GF-D8 (cell line): ENCODE measurements at places on chromosomes 11 and 22.

DNA sequence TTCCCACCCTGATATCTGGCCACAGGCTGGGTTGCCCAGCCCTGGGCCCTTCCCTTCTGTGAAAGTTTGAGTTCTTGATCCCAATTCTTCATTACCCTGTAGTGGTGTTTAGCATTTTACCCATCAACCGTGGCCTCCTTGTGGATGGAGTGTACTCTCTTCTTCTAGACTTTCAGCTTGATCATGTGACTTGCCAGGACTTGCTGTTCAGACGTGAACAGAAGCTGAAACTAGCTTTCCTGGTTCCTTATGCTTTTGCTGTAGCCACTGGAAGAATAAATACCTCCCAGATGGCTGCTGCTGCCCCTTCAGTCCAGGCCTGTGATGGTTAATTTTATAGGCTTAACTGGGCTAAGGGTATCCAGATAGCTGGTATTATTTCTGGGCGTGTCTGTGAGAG lies 32.7 kb upstream of the DAGLA start:
- no peak for DNase-seq

- DNase-seq: peak; percentile 94
Observed at GRCh38 chr11:112129656-112130055, 34.2 kb downstream of the IL18 start.

DNA sequence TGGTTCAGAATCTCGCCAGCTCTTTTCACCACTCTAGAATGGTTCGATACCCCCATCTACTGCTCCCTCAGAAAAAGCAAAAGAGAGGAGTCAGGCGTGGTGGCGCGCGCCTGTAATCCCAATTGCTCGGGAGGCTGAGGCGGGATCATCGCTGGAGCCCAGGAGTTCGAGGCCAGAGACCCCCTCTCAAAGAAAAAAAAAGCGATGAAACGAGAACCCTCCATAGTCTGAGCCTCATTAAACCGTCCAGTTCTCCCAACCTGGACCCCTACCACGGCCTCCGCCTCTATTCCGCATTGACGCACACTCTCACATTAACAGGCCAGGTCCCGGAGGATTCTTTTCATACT lies 439 bp downstream of the SPA17 start:
- no peak for DNase-seq

- no peak for DNase-seq
Observed at GRCh38 chr11:59186130-59186594, 14.2 kb downstream of the DTX4 start.

- no peak for DNase-seq
Observed at GRCh38 chr11:70863993-70864392, 388.4 kb downstream of the SHANK2 start.

GRCh38 chr22:22955866-22956535 lies 68.4 kb downstream of the IGLL5 start:
- DNase-seq: peak; percentile 11

DNA sequence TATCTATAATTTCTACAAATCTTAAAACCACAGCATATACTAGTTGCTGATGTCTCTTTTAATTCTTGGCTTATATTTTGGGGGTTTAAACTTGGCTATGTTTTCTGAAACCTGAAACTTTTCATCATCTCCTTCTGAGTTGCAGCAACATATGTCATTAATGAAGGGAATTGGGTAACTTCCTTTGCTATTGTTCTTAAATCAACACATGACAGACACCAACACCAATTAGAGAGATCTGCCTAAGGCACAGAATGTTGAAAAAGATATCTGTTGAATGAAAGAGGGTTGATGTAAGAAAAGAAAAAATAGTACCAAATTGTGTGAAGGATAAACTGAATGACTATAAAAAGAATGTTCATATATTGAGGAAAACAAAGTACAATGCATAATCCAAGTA lies 10.3 kb upstream of the GAS2 start:
- no peak for DNase-seq

DNA sequence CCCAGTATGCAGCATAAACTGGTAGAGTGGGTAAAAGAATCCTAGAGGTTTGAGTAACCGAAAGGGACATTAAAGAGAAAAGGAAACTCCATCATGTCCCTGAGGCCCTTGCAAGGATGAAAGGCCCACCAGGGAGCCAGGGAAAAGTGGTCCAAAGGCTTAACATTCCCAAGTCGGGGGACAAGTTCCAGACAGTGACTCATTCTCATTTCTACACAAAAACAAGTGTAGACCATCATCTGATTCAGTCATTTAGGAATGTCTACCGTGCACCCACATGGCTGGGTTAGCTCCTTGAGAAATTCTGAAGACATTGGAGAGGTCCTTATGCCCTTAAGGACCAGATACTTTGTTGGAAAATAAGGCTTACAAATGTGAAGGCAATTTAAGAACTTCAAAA lies 4.8 kb upstream of the NOX4 start:
- DNase-seq: no peak

DNA sequence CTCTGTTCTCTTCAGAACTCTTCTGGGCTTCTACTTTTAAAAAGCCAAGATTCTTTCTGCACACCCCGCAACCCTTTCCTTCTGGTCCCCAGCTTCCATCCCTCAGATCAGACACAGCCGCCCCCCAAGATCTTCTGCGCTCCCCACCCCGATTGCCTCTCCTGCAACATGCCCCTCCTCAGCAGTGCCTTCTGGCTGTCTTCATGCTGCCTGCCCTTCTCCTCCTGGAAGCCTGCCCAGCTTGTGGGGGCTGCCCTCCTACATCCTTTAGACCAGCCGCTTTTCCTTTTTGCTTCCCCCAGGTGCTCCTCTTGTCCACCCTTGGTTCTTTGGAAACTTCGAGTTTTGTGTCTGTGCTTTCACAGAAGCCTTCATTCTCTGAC lies 144.2 kb downstream of the FEZ1 start:
- DNase-seq: no peak

- DNase-seq: no peak
Observed at GRCh38 chr11:107592231-107592590, 1.3 kb downstream of the ELMOD1 start.

GRCh38 chr11:28860893-28861292 lies 752.7 kb downstream of the METTL15 start:
- no peak for DNase-seq

GRCh38 chr11:5224538-5225479 lies 2.1 kb downstream of the HBB start:
- no peak for DNase-seq

GRCh38 chr11:64686466-64687170 lies 36.4 kb downstream of the NRXN2 start:
- no peak for DNase-seq

- DNase-seq: no peak
Observed at GRCh38 chr11:46391578-46392420, at the start of gene CHRM4. CHRM4 (minus strand) TSS chr11:46391776; CDS start chr11:46386557, 5,219 bp downstream.

GRCh38 chr22:38142606-38143005 lies 32.1 kb upstream of the BAIAP2L2 start:
- no peak for DNase-seq

GRCh38 chr11:48125866-48126265 lies 90.7 kb upstream of the OR4B1 start:
- no peak for DNase-seq

- DNase-seq: no peak
Observed at GRCh38 chr11:27040302-27041115, at the start of gene BBOX1. BBOX1 (plus strand) TSS chr11:27040815; CDS start chr11:27055431, 14,616 bp downstream.

DNA sequence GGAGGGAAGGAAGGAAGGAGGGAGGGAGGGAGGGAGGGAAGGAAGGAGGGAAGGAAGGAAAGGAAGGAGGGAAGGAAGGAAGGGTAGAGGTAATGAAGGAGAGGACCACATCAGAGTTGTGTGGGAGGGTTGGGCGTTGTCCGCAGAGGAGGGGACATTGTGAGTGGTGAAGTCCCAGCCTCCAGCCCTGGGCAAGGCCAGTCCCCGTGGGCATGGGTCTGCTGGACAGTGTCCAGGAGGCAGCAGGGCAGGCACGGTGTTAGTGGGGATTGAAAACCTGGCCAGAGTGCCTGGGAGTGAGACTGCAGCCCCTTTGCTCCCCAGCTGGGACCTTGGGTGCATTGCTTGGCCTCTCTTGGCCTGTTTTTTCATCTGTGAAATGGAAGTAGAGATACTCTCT lies 1462.3 kb downstream of the BRD1 start:
- DNase-seq: no peak

DNA sequence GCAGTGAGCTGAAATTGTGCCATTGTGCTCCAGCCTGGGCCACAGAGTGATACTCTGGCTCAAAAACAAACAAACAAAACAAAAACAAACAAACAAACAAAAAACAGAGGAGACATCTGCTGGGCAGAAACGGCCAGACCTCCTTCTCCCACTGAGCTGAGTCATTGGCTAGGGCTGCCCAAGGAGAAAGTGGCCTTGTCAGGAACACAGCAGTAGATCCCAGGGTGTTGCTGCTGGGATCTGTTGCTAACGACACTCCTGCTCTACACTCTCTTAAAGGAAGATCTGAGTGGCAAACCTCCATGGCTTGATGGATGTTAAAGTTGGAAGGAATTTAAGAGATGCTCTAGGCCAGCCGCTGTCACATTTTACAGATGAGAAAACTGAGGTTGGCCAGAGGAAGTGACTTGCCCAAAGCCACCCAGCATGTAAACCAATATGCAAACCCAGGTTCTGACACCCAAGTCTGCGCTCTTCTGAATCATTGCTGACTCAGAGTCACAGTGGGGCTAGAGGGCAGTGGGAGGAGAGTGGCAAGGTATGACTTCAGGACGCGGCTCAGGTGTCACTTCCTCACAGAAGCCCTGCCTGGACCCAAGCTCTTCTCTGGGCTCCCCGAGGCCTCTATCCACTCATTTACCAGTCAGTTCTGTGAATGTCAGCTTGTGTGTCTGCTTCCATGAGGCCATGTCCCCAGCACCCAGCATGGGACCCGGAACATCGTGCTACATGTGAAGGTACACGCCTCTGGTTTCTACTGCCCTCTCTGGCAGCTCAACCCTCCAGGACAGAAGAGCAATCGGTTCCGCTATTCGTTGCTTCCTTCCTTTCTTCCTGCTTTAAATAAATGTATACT lies 11.3 kb upstream of the GDPD5 start:
- peak; percentile 16 for DNase-seq

DNA sequence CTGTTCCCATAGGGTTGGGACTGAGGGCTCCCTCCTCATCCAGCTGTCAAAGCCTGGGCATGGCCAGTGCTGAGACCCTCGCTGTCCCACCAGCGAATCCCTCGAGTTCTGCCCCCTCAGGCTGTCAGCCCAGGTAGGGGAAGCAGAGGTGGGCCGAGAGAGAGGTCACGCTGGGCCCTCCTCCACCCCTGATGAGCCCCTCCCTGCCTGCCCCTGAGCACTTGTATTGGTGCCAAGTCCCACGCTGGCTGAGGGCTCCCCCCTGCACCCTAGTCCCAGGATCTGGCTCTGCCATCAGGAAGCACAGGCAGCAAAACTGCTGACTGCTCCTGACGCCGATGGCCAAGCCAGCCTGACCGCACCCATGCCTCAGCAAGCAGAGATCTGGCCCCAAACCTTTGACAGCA lies 3.3 kb downstream of the PRR33 start:
- no peak for DNase-seq

DNA sequence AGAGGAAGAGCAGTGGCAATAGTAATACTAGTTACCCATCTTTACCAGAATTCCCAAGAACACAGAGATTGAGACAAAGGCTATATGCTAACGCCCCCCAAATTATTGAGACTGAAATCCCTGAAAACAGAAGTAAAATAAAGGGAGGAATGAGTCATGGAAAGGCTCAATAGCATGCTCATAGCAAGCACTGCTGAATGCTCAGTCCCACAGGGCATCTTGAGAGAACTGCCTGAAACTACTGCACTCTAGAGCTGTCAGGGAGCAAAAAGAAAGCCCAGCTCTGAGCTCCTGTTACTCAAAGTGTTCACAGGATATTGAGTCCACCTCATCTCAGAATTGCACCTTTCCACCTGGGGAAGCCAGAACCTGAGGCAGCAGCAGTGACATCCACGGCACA lies 44.1 kb upstream of the FIBIN start:
- DNase-seq: no peak

DNA sequence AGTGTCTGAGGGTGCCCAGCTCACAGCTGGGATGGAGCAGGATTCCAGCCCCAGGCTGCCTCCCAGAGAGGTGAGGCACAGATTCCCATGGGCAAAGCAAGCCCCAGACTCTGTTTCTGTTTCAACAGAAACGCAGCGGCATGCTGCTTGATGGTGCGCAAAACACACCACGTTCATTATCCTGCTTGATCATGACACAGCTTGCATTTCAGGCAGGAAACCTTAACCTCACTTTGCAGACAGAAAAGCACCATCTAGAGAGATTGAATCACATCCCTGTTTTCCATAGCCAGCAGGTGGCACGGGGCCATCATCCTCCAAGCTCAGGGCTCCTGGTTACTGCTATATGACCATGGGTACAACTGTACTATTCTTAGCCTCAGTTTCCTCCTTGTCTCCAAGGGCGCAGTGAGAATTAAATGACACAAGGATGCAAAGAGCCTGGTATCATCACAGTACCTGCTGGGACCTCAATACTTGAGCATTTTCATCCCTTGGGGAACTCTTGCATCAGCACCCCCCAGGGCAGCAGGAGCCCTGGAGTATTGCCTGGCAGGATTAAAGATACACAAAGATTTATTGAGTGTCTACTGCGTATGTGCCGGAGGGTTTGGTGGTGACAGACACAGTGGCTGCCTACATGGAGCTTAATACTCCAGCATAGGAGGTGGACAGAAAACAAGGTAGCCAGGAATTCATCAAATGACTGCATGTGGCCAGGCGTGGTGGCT lies 110.0 kb downstream of the TP53I11 start:
- no peak for DNase-seq

DNA sequence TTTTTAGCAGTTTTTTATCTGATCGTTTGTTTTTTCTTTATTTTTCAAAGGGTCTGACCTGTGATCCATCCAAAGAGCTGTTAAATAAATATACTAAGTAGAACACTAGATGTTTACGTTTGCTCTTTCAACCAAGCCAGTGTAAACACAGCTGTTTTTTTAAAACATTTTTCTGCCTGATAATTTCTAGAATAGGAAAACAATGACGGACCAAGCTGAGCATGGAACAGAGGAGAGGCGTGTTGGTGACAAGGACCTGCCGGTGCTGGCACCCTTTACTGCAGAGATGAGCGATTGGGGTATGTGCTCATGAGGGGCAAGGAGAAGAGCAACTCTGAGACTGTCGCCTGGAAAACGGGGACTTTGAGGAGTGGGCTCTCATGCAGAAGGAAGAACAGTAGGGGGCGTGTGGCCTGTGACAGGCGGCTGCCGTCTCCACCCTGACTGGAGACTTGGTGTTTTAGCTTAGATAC lies 28.6 kb upstream of the PANX2 start:
- no peak for DNase-seq

DNA sequence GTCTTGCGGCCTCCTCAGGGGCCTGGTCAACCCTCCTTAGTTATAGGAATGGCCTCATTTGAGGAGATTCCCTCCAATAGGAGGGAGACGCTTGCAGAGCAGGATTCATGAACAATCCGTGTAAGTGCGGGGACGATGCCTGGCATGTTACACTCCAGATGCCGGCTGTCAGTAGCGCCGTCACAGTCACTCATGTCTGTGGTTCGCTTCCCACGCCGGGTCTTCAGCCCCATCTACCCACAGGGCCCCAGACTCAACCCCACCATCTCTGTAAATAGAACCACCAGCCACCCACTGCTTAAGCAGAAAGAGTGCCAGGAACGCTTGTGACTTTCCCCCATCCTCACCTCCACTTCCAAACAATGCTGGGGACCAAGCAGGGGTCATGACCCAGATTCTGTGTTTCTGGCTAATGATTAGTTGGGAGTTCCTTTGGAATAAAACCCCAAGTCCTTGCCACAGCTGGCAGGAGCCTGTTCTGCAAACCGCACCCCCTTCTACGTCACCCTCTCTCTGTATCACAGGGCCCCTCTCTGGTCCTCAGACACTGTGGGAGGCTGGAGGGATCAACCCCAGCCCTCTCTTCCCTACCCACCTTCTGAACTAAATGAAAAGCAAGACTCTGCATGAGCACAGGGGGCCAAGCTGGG lies 38.8 kb upstream of the TOLLIP start:
- no peak for DNase-seq
